CD4-positive, alpha-beta T cell treated with Interleukin-12 subunit alpha and Interleukin-12 subunit beta, for 1 hour (primary cell): ENCODE measurements at places on chromosomes 4 and X.

- no peak for DNase-seq
Observed at GRCh38 chrX:56268888-56269287, 36.7 kb downstream of the KLF8 start.

GRCh38 chrX:103999234-103999633 lies 14.3 kb downstream of the H2BW1 start:
- no peak for DNase-seq

GRCh38 chr4:11326021-11326420 lies 102.7 kb downstream of the HS3ST1 start:
- no peak for DNase-seq

DNA sequence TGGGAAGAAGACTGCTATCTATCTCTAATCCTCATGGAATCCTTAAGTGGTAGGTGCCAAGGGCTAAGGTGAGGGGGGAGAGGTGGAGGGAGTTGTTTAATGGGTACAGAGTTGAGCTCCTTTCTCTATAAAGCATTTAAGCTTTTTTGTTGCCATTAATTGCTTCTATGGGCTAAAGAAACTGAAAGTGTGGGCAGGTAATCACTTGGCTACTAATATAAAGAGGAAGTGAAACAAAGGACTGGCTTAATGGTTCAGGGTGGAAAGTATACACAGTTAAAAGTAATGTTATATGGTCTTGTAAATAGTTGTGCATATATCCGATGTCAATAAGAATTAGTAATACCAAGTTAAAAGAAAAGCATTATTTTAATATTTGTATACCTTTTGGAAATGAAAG lies 83.9 kb downstream of the POLA1 start:
- DNase-seq, result no peak

GRCh38 chrX:63922221-63922620 lies 137.2 kb upstream of the ARHGEF9 start:
- DNase-seq, result no peak

GRCh38 chrX:31580227-31580626 lies 508.4 kb upstream of the FTHL17 start:
- no peak for DNase-seq

GRCh38 chrX:139881572-139881971 lies 51.3 kb downstream of the ATP11C start:
- DNase-seq, result no peak
